Astrocyte of the spinal cord (primary cell): ENCODE measurements at places on chromosomes 5 and 9.

- DNase-seq = peak; percentile 62
Measured at GRCh38 chr9:120877276-120878034, 467 bp upstream of the PHF19 start.

- DNase-seq = no peak
Measured at GRCh38 chr9:133470988-133471387, 7.9 kb downstream of the SLC2A6 start.

- DNase-seq = no peak
Measured at GRCh38 chr5:123599171-123599570, 87.2 kb downstream of the CSNK1G3 start.

- no peak for DNase-seq
Measured at GRCh38 chr5:120162321-120162720, 301.8 kb upstream of the PRR16 start.

DNA sequence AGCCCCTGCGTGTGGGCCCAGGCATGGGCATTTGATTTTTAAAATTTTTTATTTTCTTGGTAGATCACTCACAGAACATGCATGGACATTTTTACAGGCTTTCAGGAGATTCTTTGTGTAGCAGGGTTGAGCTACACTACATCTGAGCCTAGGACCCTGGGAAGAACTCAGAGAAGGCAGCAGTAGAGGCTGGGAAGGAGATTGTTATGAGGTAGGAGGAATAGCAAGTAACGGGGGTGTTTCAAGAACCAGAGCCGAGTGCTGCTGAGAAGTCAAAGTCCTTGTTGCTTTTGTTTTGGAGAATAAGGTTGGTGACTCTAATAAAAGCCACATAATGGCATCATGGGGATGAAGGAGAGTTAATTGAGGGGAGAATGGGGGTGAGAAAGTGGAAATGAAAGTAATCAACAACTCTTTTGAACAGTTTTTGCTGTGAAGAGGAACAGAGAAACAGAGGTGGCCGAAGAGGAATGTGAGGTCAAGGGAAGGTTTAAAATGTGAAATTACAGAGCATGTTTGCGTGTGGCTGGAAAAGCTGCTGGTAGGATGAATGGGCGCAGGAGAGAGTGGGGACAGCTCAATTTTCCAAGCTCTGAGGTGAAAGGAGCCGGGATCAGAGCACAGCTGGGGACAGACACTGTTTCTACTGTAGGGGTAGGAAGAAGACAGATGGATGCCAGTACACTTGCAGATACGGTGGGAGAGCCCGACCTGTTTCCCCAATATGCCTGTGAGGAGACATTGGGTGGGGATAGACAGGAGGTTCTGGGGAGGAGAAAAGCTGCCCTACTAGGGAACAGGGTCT is 4.7 kb upstream of the PDLIM7 start:
- DNase-seq = no peak

- DNase-seq = no peak
Measured at GRCh38 chr5:22901885-22902284, 48.7 kb upstream of the CDH12 start.

DNA sequence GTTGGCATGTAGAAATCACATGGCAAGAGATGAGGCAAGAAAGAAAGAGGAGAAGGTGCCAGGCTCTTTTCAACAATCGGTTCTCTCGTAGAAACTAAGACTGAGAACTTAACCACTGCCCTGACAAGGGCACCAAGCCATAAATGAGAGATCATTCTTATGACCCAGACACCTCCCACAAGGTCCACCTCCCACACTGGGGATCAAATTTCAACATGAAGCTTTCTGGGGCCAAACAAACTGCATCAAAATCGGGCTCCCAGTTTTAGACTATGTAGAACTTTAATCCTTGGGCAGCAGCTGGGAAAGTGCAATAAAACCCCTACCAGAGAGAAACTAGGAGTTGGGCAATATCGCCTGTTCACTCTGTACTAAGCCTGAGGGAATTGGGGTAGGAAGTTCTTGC is 150.2 kb upstream of the CCDC152 start:
- no peak for DNase-seq

DNA sequence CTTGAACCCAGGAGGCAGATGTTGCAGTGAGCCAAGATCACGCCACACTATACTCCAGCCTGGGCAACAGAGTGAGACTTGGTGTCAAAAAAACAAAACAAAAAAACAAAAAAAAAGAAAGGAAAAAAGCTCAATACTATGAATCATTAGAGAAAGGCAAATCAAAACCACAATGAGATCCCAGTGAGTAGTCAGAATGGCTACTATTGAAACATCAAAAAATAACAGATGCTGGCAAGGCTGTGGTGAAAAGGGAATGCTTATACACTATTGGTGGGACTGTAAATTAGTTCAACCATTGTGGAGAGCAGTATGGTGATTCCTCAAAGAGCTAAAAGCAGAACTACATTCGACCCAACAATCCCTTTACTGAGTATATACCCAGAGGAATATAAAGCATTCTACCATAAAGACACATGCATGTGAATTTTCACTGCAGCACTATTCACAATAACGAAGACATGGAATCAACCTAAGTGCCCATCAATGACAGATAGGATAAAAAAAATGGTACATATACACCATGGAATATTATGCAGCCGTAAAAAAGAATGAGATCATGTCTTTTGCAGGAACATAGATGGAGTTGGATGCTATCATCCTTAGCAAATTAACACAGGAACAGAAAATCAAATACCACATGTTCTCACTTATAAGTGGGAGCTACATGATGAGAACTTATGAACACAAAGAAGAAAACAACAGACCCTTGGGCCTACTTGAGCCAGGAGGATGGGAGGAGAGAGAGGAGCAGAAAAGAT is 81.9 kb upstream of the ARRDC3 start:
- peak; percentile 6 for DNase-seq

- peak; percentile 53 for DNase-seq
Measured at GRCh38 chr9:36187414-36187813, 3.3 kb upstream of the CLTA start.

DNA sequence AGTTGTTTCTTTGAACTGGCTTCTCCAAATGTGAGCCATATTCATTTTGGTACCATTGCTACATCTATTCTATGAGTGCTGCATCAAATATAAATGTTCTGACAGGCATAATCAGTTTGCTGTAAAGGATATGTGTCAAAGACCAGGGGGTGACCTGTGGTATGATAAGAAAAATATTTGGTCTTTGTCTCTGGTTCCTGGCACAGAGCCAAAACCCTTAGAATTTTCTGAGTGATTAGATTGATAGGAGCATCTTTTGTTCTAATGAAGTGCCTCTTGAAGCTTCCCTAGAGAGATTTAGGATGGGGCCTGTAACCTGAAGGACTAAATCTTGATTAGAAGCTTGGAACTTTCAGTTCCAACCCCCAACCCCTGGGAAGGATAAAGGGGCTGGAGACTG is 256.3 kb downstream of the NNT start:
- no peak for DNase-seq

DNA sequence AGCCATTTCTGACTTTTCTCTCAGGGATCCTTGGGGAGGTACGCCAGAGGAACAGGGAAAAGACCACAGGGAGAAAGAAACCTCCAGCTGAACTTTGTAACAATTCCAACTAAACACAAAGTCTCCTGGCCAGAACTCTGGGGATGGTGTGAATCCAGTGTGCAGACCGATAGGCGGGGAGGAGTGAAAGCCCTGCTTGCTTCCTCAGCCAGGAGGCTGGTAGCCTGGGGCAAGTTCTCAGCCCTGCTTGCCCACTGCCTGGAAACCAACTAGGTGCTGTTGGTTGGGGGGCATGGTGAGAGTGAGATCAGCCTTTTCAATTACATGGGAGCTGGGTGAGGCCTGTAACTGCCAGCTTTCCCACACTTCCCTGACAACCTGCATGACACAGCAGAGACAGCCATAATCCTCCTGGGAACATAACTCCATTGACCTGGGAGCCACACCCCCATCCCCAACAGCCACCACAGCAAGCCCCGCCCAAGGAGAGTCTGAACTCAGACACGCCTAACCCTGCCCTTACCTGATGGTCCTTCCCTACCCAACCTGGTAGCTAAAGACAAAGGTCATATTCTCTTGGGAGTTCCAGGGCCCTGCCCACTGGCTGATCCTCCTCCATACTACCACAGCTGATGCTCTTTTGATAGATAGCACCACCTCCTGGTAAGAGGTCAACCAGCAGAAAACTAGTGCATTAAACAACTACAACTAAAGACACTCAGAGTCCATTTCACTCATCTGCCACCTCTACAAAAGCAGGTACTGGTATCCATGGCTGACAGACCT is 100.1 kb upstream of the TNFAIP8 start:
- DNase-seq = no peak

GRCh38 chr5:128237546-128237945 is 154.0 kb downstream of the SLC12A2 start:
- DNase-seq = peak; percentile 65

DNA sequence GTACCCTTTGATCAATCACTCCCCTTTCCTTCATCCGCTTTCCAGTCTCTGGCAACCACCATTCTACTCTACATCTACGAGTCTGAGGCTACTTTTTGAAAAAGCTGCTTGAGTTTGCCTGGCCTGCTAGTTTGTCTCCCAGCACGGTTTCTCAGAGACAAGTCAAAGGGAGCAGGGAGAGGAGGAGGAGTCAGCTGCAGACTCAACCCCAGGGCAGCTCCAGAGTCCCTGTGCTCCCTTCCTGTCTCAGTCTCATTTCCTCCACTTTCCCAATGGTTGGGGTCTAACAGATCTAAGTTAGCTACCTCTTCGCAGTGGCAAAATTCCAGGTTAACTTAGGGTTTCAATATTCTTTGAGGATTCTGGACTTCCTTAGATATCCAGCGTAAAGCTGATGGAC is 80.0 kb upstream of the PCA3 start:
- no peak for DNase-seq

DNA sequence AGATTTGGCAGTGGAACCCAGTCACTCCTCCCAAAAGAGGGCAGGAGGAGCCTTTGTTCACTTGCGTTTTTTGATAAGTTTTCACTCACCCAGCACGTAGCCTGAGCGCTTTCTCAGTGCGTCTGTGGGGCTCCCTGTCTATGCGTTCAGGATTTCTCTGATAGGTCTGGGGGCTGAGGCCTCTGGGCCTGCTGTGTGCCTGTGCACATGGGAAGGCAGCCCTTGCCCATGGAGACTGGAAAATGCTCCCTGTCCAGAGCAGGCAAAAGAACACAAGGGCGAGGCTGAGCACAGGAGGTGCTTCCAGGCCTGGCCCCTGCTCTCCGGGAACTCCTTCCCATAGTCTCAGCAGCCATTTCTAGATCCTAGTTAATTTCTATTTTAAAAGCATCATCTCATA is 249.9 kb downstream of the FSTL4 start:
- DNase-seq = no peak

- no peak for DNase-seq
Measured at GRCh38 chr5:111463311-111463710, 49.0 kb downstream of the STARD4 start.

GRCh38 chr9:75889577-75889976 is 896 bp upstream of the PCSK5 start:
- DNase-seq = no peak

GRCh38 chr5:135705141-135705631 is 126.4 kb upstream of the CXCL14 start:
- no peak for DNase-seq

DNA sequence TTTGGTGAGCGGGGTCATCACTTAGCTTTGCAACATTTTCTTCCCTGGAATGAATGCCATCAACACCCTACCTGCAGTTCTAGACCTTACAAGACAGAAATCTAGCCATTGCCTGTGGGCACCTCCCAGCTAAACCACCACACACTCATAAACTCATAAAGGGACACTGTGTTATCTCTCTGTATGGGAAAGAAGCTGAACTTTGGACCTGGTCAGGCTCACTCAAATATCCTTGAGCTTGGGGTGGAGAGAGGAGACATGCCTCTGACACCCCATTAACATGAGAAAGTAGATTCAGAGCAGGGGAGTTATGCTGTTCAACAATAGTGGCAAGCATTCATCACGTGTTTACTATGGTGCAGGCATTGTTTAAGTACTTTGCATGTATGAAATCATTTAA is 205.6 kb downstream of the ZNF462 start:
- DNase-seq = no peak

DNA sequence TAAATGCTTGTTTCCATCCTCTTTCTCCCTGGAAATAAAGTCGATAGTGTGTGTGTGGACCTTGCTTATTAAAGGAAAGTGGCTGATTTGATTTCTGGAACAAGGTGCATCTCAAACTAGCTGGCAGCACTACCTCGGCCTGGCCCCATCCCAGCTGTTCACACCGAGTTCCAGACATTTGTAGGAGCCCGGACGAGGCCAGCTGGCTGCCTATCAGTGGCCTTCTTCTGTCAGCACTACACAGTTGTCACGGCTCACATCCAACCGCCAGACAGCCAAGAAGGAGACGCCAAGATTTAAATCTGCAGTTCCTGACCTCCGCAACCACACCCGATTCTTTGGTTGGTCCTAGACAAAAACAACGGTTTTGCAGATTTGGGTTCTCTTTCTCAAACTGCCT is 63.6 kb downstream of the PALM2AKAP2 start:
- no peak for DNase-seq

DNA sequence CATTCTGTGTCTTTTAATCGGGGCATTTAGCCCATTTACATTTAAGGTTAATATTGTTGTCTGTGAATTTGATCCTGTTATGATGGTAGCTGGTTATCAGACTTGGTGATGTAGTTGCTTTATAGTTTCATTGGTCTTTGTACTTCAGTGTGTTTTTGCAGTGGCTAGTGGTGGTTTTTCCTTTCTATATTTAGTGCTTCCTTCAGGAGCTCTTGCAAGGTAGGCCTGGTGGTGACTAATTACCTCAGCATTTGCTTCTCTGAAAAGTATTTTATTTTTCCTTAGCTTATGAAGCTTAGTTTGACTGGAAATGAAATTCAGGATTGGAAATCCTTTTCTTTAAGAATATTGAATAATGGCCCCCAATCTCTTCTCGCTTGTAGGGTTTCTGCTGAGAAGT is 156.9 kb downstream of the CNTLN start:
- peak; percentile 75 for DNase-seq

DNA sequence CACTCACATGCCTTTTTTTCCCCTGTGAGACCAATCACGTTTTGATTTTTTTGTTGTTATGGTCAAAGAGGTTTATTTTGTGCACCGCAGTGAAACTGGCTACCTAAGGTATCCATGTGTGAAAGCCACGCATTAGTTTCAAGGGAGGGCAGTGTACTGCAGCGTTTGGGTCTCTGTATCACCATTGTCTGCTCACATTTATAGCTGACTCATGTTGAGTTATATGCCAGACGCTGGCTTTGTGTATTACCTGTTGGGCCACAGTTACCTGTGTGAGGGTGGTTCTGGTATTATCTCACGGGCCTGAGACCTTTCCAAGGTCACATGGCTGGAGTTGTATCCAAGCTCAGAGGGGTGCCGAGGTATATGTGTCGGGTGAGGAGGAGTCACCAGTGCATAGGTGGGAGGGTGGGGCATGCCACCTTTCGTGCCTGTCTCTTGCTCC is 75.8 kb downstream of the ARHGAP26 start:
- DNase-seq = no peak

DNA sequence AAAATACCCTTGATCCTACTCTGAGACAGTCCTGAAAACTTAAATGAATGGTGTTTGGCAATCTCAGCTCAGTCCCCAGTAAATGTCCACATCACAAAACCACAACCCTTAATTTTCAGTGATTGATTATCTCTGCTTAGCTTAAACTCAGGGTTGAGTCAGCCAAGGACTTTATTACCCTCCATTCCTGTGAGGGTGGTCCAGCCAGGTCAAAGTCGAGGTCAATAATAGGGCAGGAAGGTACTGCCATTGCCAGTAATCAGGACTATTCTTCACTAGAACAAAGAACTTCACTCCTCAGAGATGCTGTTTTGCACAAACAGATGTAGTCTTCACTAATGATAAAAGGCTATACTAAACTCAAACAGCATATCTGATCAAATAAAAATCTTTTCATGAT is 499.4 kb downstream of the ISL1 start:
- no peak for DNase-seq
